AML-193 (cell line): ENCODE measurements at places on chromosomes 5 and 9.

DNA sequence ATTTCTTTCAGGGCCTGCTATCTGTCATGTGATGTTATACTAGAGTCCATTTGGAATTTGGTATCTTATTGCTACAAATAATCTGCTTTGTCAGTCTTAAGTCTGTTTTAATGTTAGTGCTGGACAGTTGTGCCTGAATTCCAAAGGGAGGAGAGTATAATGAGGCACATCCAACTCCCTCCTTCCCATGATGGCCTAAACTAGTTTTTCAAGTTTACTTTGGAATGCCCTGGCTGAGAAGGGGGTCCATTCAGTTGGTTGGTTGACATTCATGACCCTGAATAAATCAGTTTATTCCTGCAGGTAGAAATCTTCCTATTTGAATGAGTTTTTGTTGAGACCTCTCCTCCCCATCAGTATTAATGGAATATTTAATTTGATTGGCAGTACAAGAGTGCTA is 9.4 kb upstream of the LRRTM2 start:
- no peak for DNase-seq

- peak; percentile 94 for DNase-seq
Observed at GRCh38 chr5:133968204-133968980, at the start of gene C5orf15. Gene C5orf15 (minus strand): TSS chr5:133968625. CDS start chr5:133968584, 41 bp downstream.

GRCh38 chr9:92961627-92962302 is 14.4 kb downstream of the FGD3 start:
- no peak for DNase-seq

DNA sequence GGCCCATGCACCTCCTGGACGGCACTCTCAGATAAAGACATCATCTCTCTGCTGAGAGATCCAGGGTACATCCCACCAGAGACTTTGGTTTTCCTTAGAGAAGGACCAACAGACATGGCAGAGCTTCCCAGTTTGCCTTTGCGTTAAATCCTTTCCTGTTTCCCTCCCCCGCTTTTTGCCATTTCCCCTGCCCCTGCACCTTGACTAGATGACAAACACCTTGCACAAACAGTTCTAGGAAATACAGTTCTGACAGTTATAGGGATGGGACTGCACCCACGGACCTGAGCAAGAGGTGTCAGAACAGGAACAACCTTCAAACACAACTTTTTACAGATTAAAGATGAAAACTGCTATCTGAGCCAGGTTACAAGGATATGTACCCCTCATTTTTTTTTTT is 288.9 kb downstream of the MSX2 start:
- DNase-seq: no peak

DNA sequence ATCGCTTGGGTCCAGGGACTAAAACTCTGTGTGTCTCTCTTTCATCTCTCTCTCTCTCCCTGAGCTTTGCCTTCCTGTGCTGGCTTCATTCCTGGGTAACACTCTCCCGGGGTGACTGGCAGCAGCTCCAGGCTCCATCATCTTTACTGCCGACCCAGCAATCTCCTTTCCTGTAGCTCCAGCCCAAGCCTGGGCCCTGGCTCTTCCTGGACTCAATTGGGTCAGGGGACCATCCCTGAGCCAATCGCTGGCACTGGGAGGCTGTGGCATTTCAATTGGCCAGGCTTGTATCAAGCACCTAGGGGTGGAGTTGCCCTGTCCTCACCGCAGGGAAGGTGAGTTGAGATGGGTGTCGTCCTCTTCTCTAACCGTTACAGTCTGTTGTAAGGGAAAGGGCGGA is 31.9 kb downstream of the FAM240B start:
- no peak for DNase-seq

- DNase-seq: no peak
Observed at GRCh38 chr9:129597355-129598088, 23.4 kb downstream of the C9orf50 start.

- no peak for DNase-seq
Observed at GRCh38 chr5:178730940-178731265, 444 bp upstream of the ZNF354A start.

DNA sequence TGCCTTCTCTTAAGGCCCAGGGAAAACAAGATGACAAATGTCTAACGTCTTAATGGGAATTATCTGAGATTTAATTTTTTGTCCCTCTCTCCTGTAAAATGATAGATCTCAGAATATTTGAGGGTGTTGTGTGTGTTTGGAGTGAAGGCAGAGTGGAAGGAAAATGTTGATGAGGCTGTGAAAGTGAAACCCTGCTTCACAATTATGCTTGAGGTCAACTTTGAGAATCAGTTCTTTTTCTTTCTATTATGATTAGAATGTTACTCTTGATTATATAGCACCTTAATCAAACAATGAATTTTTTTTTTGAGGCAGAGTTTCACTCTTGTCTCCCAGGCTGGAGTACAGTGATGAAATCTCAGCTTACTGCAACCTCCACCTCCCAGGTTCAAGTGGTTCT is 5.5 kb upstream of the LOX start:
- DNase-seq: no peak

GRCh38 chr5:91033370-91033769 is 349.7 kb downstream of the ARRDC3 start:
- DNase-seq: no peak

- DNase-seq: peak; percentile 52
Observed at GRCh38 chr5:54243483-54244080, 66.8 kb downstream of the ARL15 start.

DNA sequence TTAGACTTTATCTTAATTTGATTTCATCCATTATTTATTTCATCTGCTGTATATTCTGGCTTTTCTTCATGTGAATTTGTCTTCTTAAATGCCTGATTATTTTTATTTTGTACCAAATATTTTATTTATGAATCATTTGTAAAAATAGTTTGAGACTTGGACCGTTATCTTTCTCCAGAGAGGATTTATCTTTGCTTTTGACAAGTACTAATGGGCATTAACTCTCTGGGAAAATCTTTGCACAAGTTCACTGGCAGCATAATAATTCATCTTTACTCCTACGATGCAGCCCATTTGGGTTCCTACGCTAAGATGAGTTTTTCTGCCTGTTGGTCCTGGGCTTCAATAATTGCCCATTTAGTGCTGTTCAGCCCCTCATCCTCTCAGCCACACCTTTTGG is 131.0 kb upstream of the RORB start:
- DNase-seq: no peak

DNA sequence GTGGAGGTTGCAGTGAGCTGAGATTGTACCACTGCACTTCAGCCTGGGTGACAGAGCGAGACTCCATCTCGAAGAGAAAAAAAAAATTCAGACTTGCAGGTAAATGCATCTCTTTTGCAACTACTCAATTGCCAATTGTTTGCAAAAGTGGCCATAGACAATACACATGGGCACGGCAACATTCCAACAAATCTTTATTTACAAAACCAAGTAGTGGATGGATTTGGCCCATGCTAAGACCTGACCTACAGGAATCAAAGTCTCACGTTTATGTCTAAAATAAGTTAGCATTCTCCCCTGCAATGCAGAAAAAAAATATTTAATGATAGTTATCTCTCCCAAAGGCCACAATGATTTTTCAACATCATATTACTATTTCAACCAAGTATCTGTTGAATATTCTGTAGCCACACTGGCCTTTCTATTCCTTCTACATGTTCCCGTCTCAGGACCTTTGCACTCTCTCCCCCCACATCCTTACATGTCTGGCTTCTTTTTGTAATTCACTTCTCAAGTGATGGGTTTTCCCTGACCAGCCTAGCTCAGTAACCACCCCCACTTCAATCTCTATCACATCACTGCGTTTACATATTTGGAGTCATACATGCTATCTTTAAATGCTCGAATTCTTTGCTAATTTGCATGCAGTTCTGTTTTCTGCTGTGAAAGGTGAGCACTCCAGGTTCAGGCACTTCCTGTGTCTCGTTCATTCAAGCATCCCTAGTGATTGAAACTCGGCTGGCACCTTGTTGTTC is 54.2 kb downstream of the FNBP1 start:
- no peak for DNase-seq

DNA sequence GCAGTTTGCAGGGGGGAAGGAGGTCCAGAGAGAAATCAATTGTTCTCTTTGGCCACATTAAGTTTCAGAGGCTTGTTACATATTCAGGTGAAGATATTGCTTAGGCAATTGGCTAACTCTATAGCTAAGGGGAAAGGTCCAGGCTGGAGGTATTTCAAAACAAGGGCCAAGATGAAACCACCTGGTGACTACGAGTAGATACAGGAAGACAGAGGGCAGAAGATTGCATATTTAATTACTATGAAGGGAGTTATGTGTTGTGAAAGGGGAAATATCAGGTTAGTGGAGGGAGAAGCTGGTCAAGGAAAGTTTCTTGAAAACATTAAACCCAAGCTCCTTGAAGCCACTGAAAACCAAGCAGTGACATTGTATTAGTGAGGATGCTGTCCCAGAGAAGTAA is 1.9 kb upstream of the RAD23B start:
- DNase-seq: peak; percentile 37

- no peak for DNase-seq
Observed at GRCh38 chr9:102185371-102185770, 446.9 kb upstream of the GRIN3A start.

DNA sequence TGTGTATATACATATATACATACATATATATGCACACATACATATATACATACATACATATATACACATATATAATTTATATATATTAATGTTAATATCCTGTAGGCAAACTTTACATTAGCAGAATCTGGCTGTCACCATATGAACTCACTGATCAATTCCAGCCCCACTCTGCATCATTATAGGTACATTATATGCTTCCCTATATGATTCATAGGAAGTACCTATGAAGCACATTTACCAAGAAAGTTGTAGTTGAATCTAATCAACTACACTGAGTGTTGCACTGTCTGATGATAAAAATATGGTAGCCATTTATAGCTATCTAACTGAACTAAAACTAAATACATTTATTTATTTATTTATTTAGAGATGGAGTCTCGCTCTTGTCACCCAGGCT is 5.5 kb upstream of the SPATA6L start:
- DNase-seq: no peak

DNA sequence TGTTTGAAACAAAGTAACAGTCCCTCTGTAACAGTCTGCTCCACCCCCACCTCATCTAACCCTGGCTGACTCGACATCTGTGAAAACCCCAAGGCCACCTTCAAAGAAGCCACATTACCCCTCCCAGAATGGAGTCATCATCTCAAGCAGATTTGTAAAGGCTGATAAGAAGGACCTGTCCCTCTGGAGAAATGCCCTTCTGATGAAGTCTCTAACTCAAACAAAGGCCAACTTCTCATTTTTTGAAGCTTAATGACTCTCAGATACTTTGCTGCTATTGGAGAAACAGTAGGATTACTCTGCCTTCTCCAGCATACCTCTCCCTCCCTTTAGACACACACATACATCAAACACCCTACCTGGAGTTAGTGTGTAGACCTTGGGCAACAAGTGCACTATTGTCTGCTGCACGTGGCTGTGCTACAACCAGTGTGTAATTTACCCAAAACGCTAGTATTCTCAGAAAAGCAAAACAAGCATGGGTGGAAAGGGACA is 5.3 kb upstream of the SUSD1 start:
- peak; percentile 10 for DNase-seq

- peak; percentile 52 for DNase-seq
Observed at GRCh38 chr9:83972286-83972685, 7.7 kb downstream of the HNRNPK start.

- no peak for DNase-seq
Observed at GRCh38 chr5:103669615-103670014, 107.0 kb upstream of the NUDT12 start.

- DNase-seq: no peak
Observed at GRCh38 chr9:23541976-23542375, 284.1 kb downstream of the ELAVL2 start.

- DNase-seq: no peak
Observed at GRCh38 chr5:7474821-7475403, 79.0 kb downstream of the ADCY2 start.

DNA sequence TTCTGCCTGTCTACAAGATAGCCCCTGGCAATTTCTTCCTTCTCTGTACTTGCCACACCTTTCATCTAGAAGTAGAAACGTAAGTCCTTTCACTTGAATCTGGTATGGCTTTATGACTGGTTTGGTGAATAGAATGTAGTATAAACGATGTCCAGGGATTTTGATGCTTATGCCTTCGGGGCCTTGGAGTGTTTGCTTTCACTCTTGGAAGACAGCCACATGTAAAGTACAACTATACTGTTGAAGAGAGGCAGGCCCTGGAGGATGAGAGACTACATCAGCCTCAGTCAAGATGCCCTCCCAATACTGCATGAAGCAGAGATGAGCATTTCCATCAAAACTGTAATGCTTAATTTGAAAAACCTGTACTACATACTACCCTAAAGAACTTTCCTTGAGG is 553.8 kb upstream of the C9orf72 start:
- no peak for DNase-seq

GRCh38 chr9:112378328-112379176 is 1.4 kb upstream of the HSDL2 start:
- DNase-seq: peak; percentile 12

DNA sequence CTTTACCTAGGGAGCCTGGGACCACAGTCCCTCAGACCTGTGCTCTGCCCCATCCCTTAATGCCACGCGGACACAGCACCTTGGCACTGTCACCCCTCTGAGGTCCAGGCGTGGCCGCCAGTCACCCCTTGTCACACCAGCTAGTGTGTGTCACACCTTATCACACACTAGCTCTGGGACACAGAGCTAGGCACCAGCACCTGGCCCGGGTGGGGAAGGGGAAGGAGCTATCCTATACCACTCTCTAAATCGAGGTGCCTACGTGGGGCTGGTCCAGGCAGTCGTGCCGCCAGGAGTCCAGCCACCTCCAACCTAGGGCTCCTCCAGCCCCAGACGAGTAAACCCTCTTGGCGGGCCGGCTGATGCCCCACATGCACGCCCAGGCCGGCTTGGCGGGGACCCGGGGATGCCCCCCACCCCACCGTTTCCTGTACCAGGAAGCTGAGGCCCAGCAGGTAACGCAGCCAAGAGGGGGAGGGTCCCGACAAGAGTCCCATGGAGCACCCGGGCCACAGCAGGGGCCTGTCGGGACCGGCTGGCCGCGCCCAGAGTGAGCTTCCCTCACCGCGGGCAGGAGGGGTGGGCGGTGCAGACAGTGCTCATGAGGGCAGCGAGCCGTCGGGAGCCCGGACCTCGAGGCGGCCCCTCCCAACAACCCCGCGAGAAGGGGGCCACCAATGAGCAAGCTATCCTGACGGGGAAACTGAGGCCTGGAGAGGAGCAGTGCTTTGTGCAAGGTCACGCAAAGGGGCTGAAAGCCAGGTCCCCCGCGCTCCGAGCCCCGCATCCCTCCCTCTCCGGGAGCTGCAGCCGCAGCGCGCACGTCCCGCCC is 550 bp downstream of the CORO2A start:
- no peak for DNase-seq

- DNase-seq: no peak
Observed at GRCh38 chr5:9464478-9464877, 81.4 kb downstream of the SEMA5A start.

DNA sequence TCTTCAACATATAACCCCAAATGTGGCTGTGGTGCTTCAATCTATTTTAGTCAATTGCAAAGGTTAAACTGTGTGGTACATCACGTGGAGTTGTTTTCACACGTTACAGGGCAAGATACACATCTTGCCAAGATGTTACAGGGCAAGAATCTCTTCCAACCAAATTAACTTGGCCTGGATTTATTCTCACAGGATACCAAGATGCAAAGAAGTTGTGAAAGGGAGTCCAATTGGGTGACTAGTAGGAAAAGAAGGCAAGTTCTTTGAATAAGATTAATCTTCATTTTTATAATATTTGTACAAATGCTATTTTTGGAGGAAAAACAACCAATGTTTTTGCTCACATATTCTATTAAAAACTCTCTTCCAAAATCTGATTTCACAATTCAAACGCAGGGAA is 4.8 kb upstream of the IFNA8 start:
- DNase-seq: no peak
